ENCODE measurements at places on chromosomes 7 and 10.

GRCh38 chr7:25398418-25398817, 170.1 kb upstream of the NPVF start:
- no peak for DNase-seq

DNA sequence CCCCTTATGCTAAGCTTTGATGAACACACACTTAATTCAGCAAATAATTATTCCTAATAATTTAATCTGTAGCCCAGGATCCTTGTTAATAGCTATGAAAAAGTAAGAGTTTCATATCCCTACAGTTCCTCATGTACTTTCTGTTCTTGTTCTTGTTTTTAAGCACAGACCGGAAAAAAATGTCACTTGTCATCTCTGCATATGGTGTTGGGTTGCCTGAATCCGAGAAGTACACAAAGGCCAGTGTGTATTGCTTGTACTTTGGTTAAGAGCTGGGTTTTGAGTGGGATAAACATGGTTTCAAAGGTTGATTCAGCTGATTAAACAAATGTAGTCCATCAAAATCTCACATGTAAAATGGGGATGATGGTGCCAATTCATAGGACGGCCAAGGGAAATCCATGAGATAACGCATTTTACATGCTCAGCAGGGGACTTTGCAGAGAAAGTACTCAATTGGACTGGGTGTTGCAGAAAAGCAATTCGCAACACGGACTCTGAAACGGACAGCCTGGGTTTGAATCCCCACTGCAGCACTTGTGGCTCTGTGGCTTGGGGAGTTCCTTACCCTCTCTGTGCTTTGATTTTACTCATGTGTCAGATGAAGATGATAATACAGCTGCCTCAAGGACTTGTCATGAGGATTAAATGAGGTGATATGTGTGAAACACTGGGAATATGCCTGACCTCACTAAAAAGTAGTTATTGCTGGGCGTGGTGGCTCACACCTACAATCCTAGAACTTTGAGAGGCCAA, 71.7 kb downstream of the MAP3K8 start:
- DNase-seq, result no peak

DNA sequence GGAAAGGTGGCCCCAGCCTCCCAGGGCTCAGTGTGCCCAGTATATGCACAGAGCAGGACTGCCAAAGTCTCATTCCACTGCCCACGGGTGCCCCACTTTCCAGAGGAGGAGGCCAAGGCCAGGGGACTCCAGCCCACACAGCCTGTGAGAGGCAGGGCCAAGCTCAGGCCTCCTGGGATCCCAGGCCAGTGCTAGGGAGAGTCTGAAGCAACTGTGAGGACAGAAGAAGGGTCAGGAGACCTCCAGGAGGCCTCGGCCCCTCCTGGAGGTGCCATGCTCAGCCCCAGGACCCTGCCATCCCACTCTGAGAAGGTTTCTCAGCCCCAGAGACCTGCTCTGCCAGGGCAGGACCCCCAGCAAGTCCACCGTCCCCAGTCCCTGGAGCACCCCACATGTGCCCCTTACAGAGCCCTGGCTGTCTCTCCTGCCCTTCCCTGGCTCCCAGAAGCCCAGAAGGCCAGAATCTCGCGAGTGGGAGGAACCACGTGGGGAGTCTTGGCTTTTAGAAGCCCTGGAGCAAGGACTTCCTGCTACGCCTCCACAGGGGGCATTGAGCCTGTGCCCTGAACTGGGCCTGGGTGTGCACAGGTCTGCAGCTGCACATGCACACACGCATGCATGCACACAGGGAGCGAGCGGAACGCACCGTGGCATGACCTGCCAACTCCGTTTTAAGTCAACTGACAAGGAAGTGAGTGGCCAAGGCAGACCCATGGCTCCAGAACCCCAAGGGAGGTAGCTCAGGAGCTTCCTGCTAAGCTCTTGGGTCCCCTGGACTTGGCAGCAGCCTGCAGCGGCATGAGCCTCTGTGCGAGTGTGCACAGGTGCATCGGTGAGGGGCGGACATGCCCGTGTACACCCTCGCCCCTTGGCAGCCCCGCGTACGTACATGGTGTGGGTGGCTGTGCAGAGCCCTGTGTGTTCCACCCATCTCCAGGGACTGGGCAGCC, 33.6 kb downstream of the ZCCHC24 start:
- DNase-seq, result no peak

DNA sequence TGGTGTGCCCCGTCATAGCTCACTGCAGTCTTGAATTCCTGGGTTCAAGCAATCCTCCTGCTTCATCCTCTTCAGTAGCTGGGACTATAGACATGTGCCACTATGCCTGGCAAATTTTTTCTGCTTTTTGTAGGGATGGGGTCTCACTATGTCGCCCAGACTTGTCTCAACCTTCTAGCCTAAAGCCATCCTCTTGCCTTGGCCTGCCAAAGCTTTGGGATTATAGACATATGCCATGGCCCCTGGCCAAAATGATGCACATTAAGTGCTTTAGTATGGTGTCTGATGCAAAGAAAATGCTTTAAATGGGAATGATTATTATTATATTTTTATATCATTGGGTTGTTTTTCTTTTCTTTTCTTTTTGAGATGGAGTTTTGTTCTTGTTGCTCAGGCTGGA, 33.2 kb upstream of the VCL start:
- DNase-seq, result no peak

- DNase-seq, result no peak
Measured at GRCh38 chr10:44965651-44966097, 6.1 kb downstream of the RASSF4 start.

DNA sequence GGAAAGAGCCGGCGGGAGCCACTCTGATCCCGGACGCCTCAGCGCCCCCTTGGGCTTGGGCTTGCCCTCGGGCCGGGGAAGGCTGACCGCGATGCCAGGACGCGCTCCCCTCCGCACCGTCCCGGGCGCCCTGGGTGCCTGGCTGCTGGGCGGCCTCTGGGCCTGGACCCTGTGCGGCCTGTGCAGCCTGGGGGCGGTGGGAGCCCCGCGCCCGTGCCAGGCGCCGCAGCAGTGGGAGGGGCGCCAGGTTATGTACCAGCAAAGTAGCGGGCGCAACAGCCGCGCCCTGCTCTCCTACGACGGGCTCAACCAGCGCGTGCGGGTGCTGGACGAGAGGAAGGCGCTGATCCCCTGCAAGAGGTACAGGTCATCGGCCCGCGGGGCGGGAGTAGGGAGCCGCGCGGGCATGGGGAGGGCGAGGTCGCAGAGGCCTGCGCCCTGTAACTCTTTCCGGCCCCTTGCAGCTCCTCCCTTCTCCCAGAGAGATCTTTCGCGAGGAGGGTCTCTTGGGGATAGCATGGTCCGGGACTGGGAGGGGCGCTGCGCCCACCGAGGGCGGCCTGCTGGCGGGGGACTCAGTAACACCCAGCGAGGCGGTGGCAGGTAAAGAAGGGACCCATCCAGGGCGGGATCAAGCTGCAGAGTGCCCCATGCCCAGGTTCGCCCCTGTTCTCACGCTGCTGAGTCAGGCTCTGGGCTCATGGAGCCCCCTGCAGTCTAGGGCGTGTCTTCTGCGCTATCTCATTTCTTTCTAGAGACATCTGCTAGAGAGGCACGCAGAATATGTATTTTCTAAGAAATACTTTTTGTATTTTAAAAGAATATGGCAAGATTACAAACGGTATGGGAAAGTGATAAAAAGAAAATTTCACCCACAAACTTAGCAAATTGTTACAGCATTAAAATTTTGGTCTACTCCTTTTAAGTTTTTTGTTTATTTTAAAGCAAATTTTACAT, 687 bp downstream of the EPDR1 start:
- DNase-seq, result peak; percentile 41

DNA sequence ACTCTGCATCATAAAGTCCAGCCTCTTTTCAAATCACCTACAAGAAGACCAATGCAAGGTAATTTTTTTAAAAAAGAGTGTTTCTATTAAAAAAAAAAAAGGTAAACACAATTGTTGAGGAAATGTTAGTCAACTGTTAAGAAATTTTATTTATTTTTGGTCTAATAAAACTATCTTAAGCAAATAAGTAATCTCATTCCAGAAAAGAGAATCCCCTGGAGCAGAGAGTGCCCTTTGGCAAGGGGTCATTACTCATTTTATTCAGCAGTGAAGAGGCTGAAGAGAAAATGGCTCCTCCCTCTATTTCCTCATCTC, 63.4 kb upstream of the GSDME start:
- peak; percentile 86 for DNase-seq

DNA sequence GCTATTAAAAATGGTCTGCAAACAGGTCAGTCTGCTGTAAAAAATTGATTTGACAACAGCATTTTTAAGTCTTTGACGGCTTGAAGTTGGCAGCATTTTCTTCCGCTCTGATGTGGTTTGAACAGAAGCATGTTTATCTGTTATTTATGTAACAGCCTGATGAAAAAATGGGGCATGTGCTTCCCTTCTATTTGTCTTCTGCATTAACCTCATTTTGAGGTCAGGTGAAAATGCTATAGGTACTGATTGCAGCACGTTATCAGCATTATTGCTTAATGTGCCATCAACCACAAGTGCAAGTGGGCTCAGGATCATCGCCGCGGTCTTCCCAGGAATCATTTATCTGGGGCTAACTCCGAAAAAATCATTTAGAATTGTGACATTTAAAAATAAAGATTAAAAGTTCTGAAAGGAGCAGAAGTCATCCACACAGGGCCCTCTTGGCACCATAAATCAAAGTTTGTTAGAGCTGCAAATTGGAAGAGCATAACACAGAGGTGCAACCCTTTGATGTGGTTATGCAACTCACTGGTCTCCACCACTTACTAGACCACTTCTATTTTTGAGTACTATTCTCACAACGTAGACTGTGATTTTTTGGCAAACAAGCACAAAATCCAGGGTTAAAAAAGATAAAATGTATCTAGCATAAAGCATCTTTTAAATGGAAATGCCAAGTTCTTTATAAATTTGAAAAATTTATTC, 307.7 kb downstream of the MDFIC start:
- DNase-seq, result no peak

DNA sequence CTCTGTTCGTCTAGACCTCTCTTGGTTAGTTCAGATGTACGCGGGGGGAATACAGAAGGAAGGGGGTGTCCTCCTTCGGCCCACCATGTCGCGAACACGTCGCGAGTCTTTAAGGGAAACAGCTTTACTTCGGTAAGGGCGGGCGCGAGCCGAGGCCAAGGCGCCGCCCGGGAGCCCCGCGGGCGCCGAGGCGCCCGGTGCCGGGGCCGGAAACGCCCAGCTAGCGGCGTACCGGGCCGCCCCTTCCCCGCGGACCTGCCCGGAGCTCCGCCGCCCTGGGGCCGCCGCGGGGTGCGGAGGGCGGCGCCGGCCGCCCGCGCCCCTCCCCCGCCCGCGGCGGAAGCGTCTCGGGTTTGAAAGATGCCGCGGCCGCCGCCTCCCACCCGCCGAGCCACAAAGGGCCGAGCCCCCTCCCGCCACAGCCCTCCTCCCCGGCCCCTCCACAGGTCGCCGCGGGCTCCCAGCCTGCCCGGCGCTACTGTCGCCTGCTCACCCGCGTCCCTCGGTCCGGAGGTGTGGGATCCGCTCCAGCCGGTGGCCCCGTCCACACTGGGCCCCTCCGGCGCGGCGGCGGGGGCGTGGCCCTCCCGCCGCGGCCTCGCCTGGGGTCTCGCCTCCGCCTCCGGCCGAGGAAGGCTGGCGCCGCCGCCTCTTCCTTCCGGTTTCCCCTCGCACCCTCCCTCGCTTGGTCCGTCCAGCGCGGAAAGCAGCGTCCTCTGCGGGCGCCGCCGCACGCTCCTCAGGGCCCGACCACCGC, at the start of gene KBTBD2:
Gene KBTBD2 (minus strand): TSS at position 718 of the 757 bp plus-strand sequence. CDS start 12,156 bp downstream, outside the sequence.
- DNase-seq, result peak; percentile 64

DNA sequence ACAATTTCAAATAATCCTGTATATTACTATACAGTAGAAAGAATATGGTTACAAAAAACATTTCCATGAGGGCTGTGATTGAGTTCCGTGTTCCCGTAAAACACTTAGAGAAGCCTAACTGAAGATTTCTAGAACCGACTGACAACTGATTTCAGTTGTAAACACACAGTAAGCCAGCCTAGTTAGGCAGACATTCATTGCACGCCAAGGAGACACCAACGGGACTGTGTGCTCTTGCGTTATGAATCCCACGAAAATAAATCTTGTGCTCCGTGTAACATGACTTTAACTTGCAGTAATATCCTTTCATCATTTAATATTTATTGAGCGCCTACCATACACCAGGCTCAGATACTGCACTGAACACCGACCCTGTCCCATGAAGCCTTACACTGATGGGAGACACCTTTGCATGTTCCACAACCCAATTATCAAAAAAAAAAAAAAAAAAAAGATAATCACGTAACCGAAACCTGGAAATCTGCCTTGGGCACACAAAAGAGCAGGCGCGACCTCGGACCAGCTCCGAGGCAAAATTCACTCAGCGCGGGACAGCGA, 420 bp upstream of the KLHL7 start:
- peak; percentile 25 for DNase-seq

DNA sequence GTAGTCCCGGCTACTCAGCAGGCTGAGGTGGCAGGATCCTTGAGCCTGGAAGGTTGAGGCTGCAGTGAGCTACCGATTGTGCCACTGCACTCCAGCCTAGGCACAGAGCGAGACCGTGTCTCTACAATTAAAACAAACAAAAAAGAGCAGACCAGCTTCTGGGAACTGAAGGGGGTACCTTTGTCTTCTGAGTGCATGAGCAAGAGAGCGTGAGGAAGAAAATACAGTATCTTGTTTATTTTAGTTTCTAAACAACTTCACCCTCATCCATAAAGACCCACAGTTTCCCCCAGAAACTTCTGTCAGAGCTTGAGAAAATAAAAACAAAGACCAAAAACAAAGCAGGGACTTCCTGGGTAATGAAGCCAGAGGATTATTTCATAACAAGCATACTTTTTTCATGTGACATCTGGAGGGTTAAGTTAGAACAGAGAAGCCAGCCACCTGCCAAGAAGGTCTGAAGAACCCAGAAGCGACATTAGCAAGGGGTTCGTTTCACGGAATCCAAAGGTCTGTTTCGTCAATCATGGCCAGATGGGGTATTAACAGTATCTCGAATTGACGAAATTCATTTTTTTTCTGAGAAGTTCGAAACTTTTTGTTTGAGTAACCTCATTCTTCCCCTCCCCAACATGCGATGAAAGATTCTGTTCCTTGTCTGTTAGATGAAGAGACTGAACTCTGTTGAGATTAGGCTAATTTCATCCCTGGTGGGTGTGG, 10.2 kb upstream of the IL2RA start:
- no peak for DNase-seq

- DNase-seq, result no peak
Measured at GRCh38 chr10:19862811-19863515, 46.7 kb downstream of the PLXDC2 start.

DNA sequence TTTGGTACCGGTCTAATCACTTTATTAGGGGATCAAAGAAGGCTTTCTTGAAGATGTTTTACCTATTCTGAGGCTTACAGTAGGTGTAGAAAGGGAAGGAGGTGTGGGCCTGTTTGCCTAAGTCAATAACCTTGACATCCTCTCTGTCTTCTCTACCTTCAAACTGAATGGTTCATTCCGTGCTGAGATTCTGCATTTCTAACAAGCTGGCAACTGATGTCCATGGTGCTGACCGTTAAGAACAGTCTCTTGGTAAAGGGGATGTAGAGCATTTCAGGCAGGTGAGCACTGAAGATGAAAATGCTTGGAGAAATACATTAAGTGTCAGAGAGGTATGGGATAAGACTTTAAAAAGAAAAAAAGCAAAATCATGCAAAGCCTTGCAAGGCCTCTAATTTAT, 51.5 kb upstream of the DGKB start:
- no peak for DNase-seq
